Gastroesophageal sphincter (tissue), 4 donors: ENCODE measurements at places on chromosomes 12 and 14.

DNA sequence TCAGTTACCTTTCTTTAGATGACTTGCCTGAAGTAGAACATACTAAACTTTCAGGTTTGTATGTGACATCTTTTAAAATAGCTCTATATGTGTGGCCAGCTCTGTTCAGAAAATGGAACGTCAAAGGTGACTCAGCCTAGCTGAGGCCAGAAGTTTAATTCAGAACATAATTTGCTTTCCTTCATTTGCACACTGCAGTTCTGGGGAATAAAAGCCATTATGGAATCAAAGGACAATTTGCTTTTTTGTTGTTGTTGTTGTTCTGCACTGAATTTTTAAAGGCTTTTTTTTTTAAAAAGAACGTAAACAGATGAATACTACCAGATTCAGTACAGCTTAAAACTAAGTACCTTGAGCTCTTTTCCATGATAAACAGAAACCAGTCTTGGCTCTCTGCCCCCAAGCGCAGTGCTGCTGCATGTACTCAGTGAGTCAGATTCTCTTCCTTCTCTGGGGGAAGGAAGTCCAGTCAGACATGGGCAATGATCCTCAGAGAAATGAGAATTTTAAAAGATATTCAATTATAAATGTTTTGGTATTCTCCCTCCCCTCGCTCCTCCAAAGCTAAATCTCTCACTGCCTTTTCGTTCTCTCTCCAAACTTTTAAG, 644.2 kb downstream of the NOVA1 start:
- H3K4me1 ChIP-seq = peaks cover 11% of the 10 kb centered on the region
- H3K27me3 ChIP-seq = no peaks in the 10 kb centered on the region
- no peaks in the 10 kb centered on the region for H3K36me3 ChIP-seq
- H3K4me3 ChIP-seq = no peak overlapping the region
- H3K27ac ChIP-seq = no peak overlapping the region
- peak; percentile 22 for ATAC-seq

DNA sequence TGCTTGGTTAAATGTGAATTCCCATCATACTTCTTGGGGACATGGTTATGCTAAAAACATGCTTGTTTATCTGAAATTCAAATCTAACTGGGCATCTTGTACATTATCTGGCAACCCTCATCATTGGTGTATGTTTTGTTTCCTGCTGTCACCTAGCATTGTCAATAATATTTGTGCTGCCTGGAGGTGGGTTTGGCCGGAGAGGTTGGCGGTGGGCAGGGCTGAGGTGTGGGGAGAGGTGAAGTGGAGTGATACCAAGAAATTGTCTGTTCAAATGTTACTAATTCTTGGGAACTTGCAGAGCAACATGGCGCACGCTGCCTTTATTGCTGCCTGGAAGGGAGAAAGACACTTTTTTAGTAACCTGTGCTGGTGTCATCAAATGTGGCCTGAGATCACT, 280.5 kb downstream of the VRK1 start:
- H3K36me3 ChIP-seq = no peaks in the 10 kb centered on the region
- no peak overlapping the region for H3K4me3 ChIP-seq
- ATAC-seq = no peak
- no peak overlapping the region for H3K27ac ChIP-seq
- no peaks in the 10 kb centered on the region for H3K4me1 ChIP-seq

- H3K4me1 ChIP-seq = peaks cover 99% of the 10 kb centered on the region
- peak overlapping the region; percentile 90 for H3K27ac ChIP-seq
- H3K27me3 ChIP-seq = no peaks in the 10 kb centered on the region
Observed at GRCh38 chr14:68663385-68664076, 129.3 kb downstream of the ZFP36L1 start.

DNA sequence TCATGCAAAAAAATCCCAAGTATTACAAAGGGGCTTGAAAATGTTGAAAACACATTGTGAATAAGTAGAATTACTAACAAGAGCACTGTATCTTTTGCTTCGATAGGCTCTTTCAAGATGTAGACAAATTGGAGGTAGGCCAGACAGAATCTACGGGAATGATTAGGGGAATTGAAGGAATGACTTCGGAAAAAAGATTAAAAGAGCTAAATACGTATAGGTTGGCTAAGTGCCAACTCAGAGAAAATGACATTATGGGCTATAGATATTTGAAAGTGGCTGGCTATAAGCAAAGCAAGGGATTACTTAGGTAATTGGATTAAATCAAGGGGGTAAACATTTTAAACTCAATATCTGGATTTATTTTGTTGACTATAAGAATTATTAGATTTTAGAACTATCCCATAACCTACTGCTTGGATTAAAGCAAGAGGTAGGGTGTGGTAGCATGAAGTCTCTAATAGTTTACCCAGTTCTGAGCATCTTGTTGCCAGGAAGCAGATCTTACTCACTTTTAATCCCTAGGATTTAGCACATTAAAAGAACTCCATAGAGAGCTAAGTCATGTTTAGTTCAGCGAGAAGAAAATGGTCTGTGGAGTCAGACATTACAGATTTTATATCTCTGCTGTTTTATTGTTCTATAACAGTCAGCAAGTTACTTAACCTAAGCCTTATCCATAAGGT, 489.8 kb downstream of the DIO2 start:
- no peak overlapping the region for H3K27ac ChIP-seq
- no peaks in the 10 kb centered on the region for H3K27me3 ChIP-seq
- no peak for ATAC-seq
- no peaks in the 10 kb centered on the region for H3K36me3 ChIP-seq
- H3K4me1 ChIP-seq = peaks cover 19% of the 10 kb centered on the region

DNA sequence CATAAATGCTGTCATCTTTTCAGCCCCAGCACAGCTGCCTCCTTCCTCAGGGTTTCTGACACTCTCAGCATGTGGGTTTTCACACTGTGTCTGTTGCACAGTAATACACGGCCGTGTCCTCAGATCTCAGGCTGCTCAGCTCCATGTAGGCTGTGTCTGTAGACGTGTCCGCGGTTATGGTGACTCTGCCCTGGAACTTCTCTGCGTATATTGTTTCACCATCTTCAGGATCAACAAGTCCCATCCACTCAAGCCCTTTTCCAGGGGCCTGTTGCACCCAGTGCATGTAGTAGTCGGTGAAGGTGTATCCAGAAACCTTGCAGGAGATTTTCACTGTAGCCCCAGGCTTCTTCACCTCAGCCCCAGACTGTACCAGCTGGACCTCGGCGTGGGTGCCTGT, 1210.6 kb downstream of the TMEM121 start:
- ATAC-seq = no peak
- H3K27me3 ChIP-seq = no peaks in the 10 kb centered on the region
- no peaks in the 10 kb centered on the region for H3K4me1 ChIP-seq
- no peaks in the 10 kb centered on the region for H3K36me3 ChIP-seq
- no peak overlapping the region for H3K4me3 ChIP-seq
- no peak overlapping the region for H3K27ac ChIP-seq

DNA sequence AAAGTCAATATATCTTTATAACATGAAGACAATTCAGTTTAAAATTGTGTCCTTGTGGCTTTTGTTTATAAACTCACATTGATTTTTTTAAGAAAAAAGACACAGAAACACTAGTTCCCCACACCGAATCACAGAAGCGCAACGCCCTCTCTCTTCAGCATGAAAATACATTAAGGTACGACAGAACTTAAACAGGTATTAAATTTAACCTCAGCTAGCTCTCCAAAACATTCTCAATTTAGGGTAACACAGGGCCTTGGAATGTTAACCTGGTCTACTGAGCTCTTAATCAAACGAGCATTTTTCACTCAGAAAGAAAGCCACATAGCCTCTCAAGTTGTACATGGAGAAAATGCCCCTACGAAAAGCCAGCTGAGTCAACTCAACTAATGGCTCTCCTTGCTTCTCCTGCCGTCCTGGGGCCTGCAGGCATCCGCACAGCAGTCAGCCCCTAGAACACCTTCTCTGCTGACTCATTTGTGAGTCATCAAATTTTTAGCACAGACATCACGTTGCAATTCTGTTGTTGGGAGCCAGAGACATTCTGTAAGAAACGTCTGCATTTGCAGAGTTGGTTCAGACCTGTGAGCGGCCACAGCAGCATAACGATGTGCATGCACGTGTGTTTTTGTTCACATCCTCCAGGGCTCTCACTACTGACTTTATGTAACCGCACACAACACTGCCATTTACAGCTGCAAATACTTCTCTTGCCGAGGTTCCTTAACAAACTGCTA, 141.6 kb downstream of the ITPR2 start:
- no peak overlapping the region for H3K27ac ChIP-seq
- no peak overlapping the region for H3K4me3 ChIP-seq
- peaks cover 12% of the 10 kb centered on the region for H3K4me1 ChIP-seq

GRCh38 chr12:32907166-32907565, 10.6 kb upstream of the PKP2 start:
- no peak for ATAC-seq
- H3K27me3 ChIP-seq = no peaks in the 10 kb centered on the region
- no peaks in the 10 kb centered on the region for H3K4me1 ChIP-seq
- no peaks in the 10 kb centered on the region for H3K36me3 ChIP-seq

- H3K4me3 ChIP-seq = no peak overlapping the region
- no peak for ATAC-seq
- H3K36me3 ChIP-seq = no peaks in the 10 kb centered on the region
- H3K27ac ChIP-seq = no peak overlapping the region
- H3K27me3 ChIP-seq = no peaks in the 10 kb centered on the region
Observed at GRCh38 chr14:43418324-43418723, 1088.8 kb downstream of the FSCB start.

DNA sequence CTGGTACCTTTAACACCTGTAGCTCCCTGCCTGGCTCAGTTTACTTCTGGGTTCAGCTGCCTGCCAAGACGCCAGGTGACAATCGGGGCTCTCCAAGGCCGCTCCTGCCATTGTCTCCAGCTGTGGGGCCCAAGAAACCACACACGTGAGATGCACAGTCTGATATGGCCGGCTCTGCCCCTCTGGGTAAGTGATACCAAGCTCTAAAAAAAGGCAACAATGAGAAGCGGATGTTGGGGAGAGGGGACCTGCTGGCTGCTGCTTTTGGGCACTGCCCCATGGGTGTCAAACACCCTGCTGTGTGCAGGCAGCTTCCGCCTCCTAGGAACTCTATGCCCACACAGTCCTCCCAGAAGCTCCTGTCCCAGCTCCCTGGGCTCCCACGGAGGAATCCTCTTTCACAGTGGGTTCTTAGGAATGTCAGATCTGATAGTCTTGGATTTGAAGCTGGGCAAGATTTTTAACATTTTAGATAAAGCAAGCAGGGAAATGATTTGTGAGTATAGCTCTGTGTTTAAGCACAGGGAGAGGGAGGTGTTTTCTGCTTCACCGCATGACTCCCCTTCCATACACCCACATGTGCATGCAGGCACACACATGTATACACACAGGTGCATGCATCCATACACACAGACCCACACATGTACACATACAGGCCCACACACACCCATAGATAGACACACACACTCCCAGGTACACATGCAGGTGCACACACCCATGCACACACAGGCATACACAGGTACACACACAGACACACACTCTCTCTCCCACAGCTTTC, 1135.8 kb downstream of the BCL11B start:
- no peaks in the 10 kb centered on the region for H3K4me1 ChIP-seq
- no peak overlapping the region for H3K27ac ChIP-seq
- no peak overlapping the region for H3K4me3 ChIP-seq
- peaks cover 75% of the 10 kb centered on the region for H3K27me3 ChIP-seq

DNA sequence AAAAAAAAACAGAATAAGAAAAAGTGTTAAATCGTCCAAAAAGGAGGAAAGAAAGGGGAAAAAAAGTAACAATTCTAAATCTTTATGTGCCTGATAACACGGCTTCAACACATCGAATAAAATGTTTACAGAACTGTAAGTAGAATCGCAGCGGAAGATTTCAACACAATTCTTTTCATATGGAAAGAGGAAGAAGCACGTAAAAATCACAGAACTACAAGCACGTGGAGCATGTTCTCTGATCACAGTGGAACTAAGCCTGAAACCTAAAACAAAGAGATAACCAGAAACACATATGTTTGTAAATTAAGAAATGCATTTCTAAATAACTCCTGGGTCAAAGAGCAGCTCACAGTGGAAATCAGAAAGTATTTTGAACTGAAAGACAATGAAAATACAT, 8.7 kb downstream of the CLEC7A start:
- no peak overlapping the region for H3K4me3 ChIP-seq
- no peak overlapping the region for H3K27ac ChIP-seq
- H3K36me3 ChIP-seq = no peaks in the 10 kb centered on the region
- no peaks in the 10 kb centered on the region for H3K4me1 ChIP-seq

- no peak overlapping the region for H3K27ac ChIP-seq
- no peaks in the 10 kb centered on the region for H3K36me3 ChIP-seq
- H3K4me3 ChIP-seq = no peak overlapping the region
- ATAC-seq = no peak
Observed at GRCh38 chr14:23361763-23362162, 3.2 kb downstream of the EFS start.

DNA sequence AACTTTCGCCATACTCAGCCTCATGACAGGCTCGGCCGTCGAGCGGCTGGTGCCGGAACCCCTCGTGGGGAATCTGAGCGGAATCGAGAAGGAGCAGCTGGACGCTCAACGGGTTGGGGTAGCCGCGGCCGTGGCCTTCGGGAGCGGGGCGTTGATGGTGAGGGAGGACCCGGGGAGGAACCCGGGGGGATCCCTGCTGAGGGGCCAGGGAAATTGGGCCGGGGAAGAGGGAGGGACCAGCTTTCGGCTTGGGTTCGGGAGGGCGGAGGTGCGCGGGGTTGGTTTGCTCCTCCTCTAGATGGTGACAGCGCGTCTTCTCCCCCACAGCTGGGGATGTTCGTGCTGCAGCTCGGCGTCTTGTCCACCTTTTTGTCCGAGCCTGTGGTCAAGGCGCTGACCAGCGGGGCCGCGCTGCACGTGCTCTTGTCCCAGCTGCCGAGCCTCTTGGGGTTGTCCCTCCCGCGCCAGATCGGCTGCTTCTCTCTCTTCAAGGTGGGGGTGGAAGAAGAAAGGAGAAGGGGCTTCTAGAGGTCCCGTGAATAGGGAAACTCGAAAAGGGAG, 9.8 kb downstream of the ARHGEF25 start:
- H3K27ac ChIP-seq = peak overlapping the region; percentile 2
- peaks cover 35% of the 10 kb centered on the region for H3K27me3 ChIP-seq
- ATAC-seq = no peak
- no peaks in the 10 kb centered on the region for H3K4me1 ChIP-seq
- H3K36me3 ChIP-seq = peaks cover 43% of the 10 kb centered on the region
- peak overlapping the region; percentile 46 for H3K4me3 ChIP-seq

DNA sequence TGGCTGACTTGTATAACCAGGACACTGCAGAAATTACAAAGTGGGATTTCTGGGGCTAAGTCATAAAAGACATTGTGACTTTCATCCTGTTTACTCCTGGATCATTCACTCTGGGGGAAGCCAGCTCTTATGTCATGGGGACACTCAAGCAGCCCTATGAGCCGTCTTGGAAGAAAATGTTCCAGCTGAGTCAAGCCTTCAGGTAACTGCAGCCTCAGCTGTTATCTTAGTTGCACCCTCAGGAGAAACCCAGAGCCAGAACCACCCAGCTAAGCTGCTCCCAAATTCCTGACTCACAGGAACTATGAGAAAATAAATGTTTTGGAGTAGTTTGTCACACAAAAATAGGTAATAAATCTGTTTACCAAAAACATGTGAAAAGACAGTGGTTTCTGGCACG, 43.1 kb upstream of the GXYLT1 start:
- H3K27me3 ChIP-seq = no peaks in the 10 kb centered on the region
- no peaks in the 10 kb centered on the region for H3K4me1 ChIP-seq
- no peak overlapping the region for H3K4me3 ChIP-seq
- H3K27ac ChIP-seq = no peak overlapping the region
- no peak for ATAC-seq
